Cardiac fibroblast (primary cell): ENCODE measurements at places on chromosomes 3 and 15.
A peak's percentile ranks its signal among the peaks of the same experiment; 100 is the strongest.

DNA sequence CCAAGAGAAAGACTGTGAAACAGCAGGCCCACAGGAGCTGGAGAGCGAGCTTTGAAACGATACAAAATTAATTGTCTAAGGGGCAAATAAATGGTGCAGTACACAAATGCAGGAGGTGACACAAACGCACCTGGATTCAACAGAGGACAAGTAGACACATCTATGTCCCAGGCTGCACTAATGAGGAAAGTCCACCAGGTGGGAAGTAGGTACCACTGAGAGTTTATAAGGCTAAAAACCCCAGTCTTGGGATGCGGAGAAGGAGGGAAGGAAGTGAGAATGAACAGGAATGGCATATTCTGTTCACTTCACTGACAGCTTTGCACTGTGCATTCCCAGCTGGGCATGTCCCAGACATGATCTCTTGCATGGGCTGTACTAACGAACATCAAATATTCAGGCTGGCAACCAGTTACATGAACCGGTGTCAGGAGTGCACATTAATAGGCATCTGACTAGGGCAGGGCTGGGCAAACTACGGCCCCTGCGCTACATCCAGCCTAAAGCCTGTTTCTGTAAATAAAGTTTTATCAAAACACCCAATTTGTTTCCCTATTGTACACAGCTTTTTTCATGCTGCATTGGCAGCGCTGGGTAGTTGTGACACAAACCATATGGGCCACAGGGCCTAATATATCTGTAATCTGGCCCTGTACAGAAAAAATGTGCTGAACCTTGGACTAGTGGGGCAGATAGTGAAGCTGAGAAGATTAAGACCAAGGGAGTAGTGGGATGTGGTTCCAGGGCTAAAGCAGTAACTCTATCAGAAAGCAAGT is 107.0 kb downstream of the IGF2BP2 start:
- DNase-seq = no peak

GRCh38 chr3:157412323-157412855 is 24.3 kb upstream of the PTX3 start:
- no peak for DNase-seq

DNA sequence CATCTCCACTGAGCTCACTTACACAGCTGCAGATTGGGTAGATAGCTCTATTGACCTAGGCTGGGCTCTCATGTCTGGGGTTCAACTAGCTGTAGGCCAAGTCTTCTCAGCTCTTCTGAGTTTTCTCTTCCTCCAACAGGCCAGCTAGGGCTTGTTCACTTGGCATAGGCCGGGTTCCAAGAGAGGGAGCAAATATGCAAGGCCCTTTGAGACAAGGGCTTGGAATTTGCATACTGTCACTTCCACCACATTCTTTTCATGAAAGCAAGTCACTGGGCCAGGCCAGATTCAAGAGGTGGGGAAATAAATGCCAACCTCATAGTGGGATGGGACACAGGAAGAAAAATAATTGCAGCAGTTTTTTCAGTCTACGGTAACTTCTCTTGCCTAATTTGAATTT is 25.2 kb downstream of the PIGB start:
- DNase-seq = peak; percentile 18

GRCh38 chr15:52115598-52116427 is 3.2 kb upstream of the BCL2L10 start:
- DNase-seq = no peak

- DNase-seq = no peak
Observed at GRCh38 chr3:171765511-171765887, 44.8 kb downstream of the PLD1 start.

GRCh38 chr3:53005338-53005737 is 40.5 kb downstream of the SFMBT1 start:
- DNase-seq = no peak

DNA sequence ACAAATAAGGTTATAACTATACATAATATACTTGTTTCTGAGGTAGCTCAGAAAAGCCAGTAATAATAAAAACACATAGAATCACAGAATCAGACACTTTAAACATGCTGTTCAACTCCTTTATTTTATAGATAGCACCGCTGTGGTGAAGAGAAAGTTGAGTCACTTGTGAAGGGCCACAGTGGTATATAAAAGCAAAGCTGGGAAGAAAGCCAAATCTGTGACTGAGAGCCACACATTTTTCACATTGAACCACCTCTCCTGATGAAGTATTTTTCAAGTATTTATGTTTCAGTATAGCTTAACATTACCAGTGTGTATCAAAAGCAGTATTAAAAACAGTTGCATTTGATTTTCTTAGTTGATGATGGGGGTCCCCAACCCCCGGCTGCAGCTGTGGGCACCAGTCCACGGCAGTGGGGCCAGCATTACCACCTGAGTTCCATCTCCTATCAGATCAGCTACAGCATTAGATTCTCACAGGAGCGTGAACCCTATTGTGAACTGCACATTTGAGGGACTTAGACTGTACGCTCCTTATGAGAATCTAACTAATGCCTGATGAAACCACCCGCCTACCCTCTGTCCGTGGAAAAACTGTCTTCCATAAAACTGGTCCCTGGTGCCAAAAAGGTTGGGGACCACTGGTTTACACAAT is 46.2 kb downstream of the TBL1XR1 start:
- DNase-seq = peak; percentile 79

- DNase-seq = no peak
Observed at GRCh38 chr15:101376615-101377395, 81.8 kb upstream of the SNRPA1 start.
